Regular cardiac myocyte (primary cell): ENCODE measurements at places on chromosomes 5 and 9. TPM values are rescaled to one million over a fixed set of nuclear protein-coding genes. Genes with fewer than 3 reads are reported as not detected.

Gene CD180
- total RNA-seq, result not detected in 2 replicates

Gene PLPP7
- 16.9 and 19.4 TPM in 2 replicates for total RNA-seq

Gene PCDHGA1
- 0.38 and 1.4 TPM in 2 replicates for total RNA-seq

Gene ABLIM3
- 22.8 and 26.5 TPM in 2 replicates for total RNA-seq

Gene POLE3
- total RNA-seq, result 37.2 and 73.2 TPM in 2 replicates

Gene WDR41
- 145 and 200 TPM in 2 replicates for total RNA-seq

Gene TMC1
- under 0.01 TPM in 1 of 2 replicates, not detected in the other for total RNA-seq

Gene QRFP
- not detected in 2 replicates for total RNA-seq

Gene CA9
- total RNA-seq, result 0.38 and 2.8 TPM in 2 replicates

Gene C9orf153
- 0.19 and 0.56 TPM in 2 replicates for total RNA-seq

Gene FBP2
- total RNA-seq, result not detected in 2 replicates

Gene LCNL1
- total RNA-seq, result 0.85 TPM in 1 of 2 replicates, not detected in the other

Gene FOXD4L6
- not detected in 2 replicates for total RNA-seq

Gene EDIL3
- 83.2 and 246 TPM in 2 replicates for total RNA-seq
